CD4-positive, alpha-beta T cell (primary cell): ENCODE measurements at places on chromosomes 4 and X.

GRCh38 chrX:152823657-152824056 lies 6.9 kb downstream of the CETN2 start:
- no peak for DNase-seq

DNA sequence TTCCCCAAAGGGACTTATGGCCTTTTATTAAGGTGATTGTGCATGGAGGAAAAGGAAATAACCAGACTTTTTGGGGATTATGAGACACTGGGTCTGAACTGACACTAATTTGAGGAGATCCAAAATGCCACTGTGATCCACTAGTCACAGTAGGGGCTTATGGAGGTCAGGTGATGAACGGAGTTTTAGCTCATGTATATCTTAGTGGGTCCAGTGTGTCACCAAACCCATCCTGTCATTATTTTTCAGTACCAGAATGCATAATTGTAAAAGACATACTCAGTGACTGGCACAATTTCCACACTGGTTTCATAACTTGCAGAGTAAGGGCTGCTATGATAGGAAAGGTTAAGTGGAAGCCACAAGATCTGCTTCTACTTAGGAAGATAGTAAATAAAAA lies 131.3 kb downstream of the RTL3 start:
- DNase-seq = no peak

- DNase-seq = no peak
Observed at GRCh38 chr4:123068081-123068480, 145.7 kb upstream of the NUDT6 start.

- DNase-seq = no peak
Observed at GRCh38 chrX:132071254-132071653, 48.2 kb downstream of the STK26 start.

DNA sequence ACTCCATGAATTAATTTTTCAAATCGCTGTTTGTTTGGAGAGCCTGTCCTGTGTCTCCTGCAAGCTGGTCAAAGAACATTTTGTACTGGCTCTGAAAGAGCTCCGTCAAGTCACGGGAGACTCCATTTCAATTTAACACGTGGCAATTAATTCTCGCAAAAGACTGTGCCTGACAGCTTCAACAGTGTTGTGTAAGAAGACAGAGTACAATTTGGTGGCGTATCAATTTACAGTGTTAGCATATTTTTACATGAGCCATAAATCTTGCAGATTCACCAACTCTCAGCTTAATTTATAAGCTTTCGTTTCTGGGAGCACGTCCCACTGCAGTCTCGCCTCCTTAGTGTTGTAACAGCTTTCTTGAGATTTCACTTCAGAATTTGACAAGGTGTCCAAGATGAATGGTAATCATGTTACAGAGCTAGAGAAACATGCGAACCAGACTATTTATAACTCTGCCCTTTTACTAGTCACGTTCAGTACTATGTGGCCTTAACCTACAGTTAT lies 70.8 kb downstream of the RWDD4 start:
- no peak for DNase-seq

DNA sequence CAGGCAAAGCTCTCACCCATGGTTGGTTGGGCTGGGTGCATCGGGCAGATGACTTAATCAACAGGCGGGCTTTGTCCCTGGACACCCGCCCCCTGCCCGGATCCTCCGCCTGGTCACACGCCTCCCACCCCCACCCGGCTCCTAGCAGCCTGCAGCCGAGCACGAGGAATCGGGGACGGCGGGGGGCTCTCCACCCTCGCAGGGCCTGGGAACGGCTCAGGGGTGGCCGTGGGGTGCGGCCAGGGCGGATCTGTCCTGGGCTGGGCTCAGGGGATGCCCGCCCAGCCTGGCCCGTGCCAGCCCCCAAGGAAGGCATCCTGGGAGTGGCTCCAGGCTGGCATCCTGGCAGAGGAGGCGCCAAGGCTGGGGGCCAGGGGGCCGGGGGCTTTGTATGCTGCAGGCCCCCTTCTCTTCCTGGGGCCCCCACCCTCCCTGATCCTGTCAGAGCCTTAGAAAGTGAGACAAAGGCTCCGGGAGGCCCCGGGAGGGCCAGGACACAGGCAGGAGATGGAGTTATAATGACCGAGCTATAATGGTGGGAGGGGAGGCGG lies 32.5 kb upstream of the FGFR3 start:
- DNase-seq = no peak

- no peak for DNase-seq
Observed at GRCh38 chrX:107168257-107168656, 38.0 kb downstream of the NUP62CL start.

DNA sequence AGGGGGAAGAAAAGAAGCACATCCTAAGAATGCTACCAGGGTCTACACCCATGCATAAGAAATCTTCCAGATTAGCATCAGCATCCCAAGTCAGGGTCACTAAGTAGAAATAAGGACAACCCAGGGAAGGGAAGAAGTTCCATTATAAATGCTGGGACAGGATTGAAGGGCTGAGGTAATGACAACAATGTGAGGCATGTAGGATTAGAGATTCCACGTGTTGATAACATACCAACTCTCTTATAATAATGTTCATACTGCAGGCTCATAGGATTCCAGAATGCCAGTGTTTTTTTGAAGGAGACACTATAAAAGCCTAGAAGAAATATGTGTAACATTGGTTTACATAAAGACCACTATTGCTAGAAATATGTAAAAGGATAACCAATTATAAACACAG lies 201.2 kb downstream of the MID1IP1 start:
- no peak for DNase-seq

GRCh38 chr4:25500626-25501316 lies 123.7 kb downstream of the ANAPC4 start:
- DNase-seq = no peak

GRCh38 chrX:80432863-80433262 lies 12.6 kb downstream of the TENT5D start:
- DNase-seq = no peak

- no peak for DNase-seq
Observed at GRCh38 chr4:172105918-172106317, 292.7 kb downstream of the GALNTL6 start.

DNA sequence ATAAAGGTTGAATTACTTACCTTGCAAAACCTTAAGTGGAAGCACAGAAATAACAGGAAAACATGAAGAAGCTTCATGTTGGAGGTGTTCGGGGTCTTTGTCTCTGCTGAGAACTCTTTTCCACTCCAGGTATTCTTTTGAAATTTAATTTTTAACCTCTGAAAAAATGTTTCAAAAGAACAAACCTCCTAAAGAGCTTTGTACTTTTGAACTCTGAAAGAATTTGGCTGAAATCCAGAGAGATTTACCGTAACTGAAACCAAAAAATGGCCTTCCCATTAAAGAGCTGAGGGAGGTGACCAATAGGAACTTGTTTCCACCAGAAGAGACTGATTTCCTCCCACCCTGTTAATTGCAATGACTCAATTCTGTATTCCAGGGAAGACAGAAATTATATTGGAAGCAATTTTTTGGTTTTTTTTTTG lies at the start of gene CFI:
Gene CFI, minus strand, starts transcription at position 105 of the 425 bp plus-strand sequence. Its CDS starts 28 bp downstream, at position 77.
- no peak for DNase-seq

GRCh38 chrX:135528254-135528653 lies 7.8 kb downstream of the INTS6L start:
- no peak for DNase-seq

GRCh38 chr4:184792334-184792733 lies 33.4 kb downstream of the ACSL1 start:
- no peak for DNase-seq

DNA sequence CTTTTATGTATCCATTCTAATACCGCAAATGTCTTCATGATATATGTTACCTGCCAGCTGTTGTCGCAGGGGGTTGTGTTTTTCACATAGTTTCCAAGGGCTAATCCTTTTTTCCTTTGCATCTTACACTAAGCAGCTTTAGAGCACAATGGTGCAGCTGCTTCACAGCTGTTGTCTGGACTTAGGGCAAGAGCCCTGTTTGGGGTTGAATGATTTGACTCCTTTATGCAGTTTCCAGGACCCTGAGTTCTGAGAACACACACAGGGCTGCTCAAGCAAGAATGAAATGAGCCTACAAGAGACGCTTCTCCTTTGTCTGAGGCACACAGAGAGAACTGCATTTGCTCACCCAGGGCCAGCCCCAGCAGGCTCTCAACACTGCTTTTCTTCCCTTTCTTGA lies 20.2 kb downstream of the CCNG2 start:
- no peak for DNase-seq

DNA sequence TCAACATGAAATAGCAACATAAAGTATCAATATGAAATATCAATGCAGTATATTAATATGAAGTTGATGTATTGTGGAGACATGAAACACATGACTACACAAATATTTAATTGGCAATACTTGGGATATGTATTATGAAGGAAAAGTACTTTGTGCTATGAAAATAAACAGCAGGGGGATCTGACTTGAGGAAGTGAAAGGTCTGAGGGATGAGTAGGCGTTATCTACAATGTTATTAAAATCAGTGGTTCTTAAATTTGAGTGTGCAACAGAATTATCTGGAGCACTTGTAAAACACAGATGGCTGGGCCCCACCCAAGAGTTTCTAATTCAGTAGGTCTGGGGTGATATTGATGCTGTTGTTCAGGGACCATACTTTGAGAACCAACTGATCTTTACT lies 27.4 kb upstream of the ARX start:
- DNase-seq = no peak

DNA sequence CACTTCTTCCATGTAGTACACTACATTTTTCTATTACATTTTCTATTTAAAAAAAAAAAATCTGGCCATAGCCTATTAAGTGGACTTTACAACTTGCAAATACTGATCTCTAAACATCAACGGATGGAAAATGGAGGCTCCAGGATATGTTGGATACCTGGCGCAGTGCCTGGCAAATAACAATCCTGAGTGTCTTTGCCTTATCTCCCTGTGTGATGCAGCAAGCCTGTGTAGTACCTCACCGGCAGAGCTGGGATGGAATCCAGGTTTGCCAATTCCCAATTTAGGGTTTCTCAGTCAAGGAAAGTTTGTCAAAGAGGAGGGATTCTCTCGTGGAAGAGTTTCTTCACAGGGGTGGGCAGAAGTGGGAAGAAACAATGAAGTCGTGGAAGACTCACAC lies 93.2 kb downstream of the KDR start:
- DNase-seq = no peak

- DNase-seq = no peak
Observed at GRCh38 chr4:100869276-100869675, 351.5 kb upstream of the EMCN start.

- DNase-seq = no peak
Observed at GRCh38 chr4:17352357-17352756, 159.5 kb downstream of the QDPR start.

- no peak for DNase-seq
Observed at GRCh38 chr4:55615008-55615407, 21.1 kb downstream of the NMU start.

GRCh38 chr4:35725131-35725530 lies 519.2 kb downstream of the ARAP2 start:
- no peak for DNase-seq

- DNase-seq = no peak
Observed at GRCh38 chrX:50117476-50117875, 83.3 kb downstream of the AKAP4 start.

DNA sequence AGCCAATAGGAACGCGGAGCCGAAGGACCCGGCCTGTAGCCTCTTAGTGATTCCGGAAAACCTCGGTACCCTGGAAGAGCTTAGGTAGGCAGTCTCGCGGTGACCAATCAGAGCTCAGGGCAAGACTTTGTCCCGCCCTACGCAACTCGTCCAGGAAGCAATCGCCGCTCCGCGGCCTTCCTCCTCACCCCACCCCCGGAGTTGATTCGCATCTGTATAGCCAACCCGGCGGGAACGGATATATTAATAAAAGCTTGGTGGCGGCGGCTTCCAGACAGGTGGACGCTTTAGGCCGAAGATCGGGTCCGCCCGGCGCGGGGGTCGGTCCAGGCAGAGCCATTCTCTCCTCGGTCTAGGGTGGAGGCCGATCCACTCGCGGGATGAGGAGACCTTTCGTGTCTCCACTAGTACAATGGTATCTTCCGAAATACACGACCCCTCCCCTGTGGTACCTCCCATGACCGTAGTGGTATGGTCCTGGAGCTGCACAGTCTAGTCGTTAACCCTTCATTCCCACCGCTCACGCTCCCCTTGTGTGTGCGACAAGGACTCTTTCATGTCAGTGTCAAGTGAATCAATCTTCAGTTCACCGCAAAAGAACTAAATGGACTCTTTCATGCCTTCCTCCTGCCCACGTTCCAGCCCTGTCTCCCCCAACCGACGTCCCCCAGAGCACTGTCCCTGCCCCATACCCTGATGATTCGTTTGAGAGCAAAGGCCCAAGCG lies 24.2 kb upstream of the GLOD5 start:
- DNase-seq = peak; percentile 75

- DNase-seq = no peak
Observed at GRCh38 chrX:100381619-100382018, 28.5 kb downstream of the PCDH19 start.

GRCh38 chrX:22652596-22652995 lies 347.2 kb upstream of the DDX53 start:
- no peak for DNase-seq

GRCh38 chr4:137853424-137853823 lies 321.1 kb upstream of the PCDH18 start:
- no peak for DNase-seq

DNA sequence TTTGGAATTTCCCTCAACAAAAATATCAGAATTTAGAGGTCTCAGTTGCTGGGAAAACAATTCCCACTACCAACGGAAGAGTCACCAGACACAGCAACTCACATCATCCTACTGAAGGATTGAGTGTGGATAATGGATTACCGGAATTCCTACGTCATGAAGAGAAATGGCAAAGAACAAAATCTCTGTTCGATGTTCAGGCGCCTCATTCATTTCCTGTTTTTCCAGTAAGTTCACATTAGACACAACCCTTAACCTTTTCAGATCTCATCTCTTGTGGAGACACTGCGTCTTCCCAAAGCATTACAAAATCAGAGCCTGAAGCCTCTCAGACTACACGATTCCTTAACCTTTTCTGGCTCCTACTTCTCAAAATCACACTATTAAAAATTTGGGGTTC lies 58.5 kb upstream of the CPEB2 start:
- no peak for DNase-seq

DNA sequence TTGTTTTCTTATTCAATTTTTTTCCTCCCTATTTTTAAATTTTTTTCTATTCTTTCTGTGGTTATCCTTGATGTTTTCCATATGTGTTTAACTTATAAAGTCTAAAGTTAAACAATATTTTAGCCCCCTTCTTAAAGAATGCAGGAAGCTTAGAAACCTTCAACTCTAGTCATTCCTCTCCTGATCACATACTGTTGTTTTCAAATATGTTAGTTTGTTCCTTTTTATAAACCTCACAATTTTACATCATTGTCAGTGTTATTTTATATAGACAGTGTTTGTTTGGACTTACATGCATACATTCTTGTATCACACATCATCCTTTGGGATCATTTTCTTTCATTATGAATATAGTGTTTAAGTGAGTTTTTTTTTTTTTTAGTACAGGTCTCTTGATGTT lies 31.6 kb downstream of the KANTR start:
- DNase-seq = no peak

DNA sequence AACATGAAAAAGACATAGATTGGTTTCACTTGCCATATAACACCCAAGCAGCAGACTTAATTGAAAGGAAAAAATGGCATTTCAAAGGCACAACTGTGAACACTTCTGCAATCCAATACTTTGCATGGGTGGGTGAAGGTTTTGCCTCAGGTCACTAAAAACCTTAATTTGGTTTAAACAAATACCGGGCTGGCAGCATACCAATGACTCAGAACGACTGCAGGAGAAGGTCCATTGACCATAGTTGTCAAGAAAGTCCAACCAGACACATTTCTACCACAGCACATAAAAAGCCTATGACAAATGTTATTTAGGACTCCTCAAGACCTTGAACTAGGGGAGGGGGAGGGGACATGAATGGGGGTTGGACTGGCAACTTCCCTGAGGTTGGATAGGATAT lies 183.6 kb upstream of the TRPC5 start:
- no peak for DNase-seq

GRCh38 chr4:48071191-48071590 lies 54.6 kb downstream of the NIPAL1 start:
- DNase-seq = no peak
